GM12864 (cell line): ENCODE measurements at places on chromosomes 2 and 18.

DNA sequence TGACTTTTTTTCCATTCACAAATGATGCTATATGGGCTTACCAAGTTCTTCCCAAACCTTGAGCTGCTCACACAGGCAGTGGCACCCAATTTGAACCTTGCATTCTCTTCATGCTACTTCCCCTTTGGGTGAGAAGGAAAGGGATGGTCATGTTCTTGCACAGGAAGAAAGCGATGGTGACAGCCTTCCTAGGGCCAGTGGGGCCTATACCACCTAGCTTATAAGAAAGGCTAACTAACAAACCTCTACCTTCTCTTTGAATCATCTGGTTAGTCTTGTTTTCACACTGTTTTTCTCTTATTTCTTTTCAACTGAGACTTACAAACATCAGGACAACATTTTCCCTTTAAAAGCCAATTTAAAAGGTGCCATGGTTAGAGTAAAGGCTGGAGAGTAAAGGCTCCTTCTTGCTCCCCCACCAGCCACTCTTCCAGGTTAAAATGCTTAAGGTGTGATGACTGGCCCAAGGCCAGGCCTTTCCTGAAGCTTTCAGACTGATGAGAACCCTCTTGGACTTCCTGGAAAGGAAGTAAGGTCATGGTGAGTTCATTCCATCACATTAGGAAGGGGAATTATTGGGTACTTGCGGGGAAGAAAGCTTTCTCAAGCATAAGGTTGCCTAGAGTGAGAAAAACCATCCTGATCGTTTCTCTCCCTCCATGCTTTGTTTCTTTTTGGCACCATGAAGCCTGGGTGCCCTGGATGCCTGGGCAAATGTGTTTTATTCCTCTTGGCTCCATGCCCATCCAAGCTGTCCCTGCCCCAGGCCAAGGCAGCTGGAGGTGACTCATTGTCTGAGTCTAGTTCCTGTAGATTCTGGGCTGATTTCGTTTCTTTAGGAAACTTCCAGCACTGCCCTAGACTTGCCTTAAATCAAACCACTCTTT, 41.4 kb upstream of the ITGB6 start:
- DNase-seq = no peak

GRCh38 chr2:12759248-12759647, 42.5 kb downstream of the TRIB2 start:
- DNase-seq = no peak

DNA sequence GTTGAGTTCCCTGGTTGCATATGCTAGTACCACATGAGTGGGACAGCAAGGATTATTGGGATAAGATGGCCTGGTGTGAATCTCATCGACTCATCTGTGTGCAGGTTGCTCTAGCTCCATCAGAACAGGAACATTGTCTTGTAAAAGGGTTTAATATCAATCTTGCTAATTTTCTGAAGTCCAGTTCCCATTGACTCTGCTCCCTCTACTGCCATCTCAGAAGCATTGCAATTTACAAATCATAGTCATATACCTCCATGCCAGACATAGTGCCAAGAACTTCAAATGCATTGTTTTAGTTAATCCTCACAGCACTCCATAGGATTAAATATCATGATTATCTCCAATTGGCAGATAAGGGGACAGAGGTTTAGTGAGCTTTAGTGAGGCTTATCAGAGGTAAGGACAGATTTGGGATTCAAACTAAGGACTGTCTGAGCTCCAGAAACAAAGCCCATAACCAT, 4.8 kb upstream of the STAT4 start:
- DNase-seq = no peak

DNA sequence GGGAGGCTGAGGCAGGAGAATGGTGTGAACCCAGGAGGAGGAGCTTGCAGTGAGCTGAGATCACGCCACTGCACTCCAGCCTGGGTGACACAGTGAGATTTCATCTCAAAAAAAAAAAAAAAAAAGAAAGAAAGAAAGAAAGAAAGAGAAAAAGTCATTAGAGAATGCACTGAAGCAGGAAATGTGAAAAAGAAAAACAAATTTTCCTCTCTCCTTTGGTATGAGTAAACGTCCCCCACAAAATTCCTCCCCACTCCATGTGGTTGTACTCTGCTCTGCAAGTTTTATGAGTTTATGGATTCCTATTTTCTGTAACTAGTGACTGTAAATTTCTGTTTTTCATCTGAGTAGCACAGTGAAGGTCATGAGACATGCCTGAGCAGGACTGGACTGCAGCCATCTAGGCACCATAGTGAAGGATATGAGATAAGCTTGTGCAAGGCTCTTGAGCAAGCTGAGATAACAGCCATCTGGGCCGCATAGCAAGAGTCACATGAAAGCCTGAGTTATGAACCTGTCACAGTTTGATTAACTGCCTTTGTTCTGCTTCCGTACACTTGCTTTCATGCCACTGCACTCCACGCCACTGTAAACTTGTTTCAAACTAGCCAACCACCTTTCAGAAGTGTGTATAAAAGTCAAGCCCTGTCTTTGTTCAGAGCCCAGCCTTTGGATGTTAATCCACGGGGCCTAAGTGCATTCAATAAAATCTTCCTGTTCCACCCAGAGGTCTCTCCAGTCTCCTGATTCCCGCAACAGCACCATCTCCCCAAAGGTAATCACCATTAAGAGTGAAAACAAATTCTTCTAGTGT, 50.2 kb downstream of the SKA1 start:
- no peak for DNase-seq

DNA sequence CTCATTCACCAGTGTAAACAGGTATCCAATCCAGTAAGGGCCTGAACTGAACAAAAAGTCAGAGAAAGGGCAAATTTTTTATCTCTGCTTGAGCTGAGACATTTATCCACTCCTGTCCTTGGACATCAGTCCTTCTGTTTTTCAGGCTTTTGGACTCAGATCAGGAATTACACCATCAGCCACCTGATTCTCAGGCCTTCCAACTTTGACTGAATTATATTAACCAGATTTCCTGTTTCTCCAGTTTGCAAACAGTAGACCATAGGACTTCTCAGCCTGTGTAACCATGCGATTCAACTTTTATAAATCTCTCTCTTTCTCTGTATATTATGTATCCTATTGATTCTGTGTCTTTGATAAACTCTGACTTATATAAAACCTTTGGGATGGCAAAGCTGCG, 289.3 kb upstream of the CDH2 start:
- no peak for DNase-seq

GRCh38 chr2:216133397-216133796, 24.2 kb downstream of the XRCC5 start:
- no peak for DNase-seq

GRCh38 chr18:460791-461190, 39.7 kb downstream of the COLEC12 start:
- no peak for DNase-seq

DNA sequence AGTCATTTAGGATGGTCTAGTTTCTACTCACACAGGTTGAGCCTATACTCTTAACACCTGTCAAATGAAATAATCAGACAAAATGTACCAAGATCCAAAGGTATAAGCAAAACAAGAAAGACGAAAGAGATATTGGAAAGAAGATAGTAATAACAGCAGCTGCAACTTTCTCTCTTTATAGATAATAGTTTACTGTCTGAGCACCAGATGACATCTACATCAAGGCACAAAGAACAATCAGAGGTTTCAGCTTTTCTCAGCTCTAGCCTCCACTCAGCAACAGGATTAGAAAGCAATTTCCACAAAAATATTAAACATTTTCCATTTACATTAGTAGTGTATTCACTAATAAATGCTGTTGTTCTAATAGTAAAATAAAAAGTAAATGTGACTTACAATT, 66.3 kb downstream of the RTTN start:
- DNase-seq = no peak

DNA sequence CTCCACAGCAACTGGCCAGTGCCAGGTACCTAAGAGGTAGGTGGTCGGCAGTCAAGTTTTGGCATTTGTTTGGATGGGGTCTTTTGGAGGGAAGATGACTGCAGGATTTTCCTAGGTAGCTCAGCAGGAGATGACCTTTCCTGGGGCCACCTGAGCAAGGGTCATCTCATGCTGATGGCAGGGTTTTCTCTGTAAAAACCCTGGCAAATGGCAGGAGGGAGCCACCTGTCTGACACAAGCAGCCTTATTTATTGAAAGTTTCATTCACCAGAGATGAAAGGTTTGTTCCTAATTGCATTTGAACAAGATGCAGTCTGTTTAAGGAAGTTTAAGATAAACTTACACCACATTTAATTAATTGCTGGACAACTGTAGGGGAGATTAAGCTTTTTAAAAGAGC, 31.6 kb upstream of the ACAA2 start:
- DNase-seq = no peak

DNA sequence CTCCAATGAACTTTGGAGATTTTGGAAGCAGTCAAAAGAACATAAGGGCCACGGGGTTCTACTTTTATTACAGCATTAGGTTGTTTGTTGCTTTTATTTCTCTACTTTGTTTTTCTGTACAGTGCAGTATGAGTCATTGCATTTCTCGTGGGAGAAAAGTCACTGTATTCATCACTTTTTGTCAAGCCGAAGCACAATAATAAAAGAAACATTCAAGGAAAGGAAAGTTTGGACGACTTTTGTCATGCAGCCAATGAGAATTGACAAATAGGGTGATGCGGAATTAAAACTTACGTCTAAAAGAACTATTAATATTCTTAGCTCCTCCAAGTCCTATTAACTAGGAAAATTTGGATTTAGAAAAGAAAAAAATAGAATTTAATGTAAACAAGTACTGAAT, 209.9 kb downstream of the TMEM182 start:
- no peak for DNase-seq

DNA sequence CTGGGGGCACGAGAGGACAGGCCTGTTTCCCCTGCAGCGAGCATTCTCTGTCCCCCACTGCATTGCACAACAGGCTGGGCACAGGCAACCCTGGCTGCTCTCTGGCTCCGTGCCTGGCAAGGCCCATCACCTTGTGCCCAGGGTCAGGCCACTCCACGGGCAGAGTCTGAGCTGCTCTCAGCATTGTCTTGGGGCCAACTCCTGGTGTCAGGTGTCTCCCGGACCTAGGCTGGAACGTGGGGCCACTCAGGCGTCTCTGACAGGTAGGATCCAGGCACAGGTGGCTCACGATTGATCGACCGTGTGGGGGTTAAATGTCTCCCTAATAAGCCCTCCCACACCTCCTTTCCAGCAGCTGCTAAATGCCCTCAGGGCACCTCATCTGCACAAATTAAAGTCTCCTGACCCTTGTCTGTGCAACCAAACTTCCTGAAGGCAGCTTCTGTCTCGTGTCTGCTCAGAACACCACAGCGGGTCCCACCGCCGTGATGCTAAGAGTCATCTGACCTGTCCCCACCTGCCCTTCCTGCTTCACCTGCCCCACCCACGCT, 66.6 kb upstream of the GPC1 start:
- no peak for DNase-seq
